ENCODE measurements at places on chromosomes 2 and 18.

DNA sequence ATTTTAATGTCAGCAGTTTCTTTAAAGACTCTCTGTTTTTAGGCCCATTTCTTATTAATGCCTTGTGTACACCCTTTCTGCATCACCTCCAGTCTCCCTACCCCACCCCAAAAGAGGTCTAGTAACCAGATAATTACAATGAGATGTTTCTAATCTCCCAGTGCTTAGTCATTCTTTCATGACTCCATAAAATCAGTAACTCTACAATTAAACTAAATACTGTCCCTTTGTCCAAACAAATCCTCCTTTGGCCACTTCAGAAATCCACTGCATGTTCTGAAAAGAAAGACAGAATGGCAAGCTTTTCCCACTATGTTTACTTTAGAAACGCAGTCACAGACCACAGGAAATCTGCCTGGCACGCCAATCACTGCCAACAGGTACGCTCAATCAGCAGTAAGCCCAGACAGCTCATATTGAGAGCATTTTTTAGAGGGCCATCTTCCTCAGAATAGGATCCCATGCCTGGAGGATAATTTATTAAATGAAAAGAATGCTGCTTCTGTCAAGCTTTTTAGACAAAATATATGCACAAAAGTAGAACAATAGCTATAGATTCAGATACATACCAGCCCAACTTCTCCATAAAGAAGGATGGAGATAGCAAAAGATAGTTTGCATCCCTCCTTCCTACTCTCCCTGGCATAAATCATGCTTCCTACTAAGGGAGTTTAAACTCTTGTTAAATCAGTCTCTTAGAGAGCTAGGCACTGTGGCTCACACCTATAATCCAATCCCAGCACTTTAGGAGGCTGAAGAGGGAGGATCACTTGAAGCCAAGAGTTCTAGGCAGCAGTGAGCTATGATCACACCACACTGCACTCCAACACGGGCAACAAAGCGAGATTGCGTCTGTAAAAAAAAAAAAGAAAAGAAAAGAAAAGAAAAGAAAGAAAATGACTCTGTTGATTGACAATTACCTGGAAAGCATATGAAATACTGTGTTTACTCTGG, 14.6 kb downstream of the CLASP1 start:
- no peak for DNase-seq

DNA sequence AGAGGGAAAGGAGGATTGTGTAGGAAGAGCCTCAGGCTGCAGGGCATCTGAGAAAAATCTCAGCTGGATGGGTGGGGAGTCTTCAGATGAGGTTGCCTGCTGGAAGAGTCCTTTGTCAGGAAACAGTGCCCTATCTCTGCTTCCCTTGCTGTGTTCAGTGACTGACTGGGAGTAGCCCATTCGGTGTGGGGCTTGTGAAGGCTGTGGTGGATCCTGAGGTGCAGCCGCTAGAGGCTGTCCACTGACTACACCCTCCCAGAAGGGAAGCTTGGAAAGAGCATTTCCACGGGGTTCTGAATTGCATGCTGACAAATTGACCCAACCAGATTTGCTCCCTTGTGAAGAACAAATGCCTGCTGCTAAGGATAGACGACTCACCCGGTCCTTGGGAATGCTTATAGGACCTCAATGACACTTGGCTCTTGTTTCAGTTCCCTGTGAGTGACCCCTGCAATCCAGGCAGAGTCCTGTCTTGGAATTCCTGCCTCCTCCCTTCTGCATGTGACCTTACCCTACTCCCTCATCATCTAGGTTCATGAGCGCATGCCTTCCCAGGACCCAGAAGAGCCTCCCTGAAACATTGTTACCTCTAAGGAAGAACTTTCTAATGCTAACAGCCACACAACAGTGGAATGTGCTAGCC, 109.7 kb upstream of the FAM136A start:
- no peak for DNase-seq

DNA sequence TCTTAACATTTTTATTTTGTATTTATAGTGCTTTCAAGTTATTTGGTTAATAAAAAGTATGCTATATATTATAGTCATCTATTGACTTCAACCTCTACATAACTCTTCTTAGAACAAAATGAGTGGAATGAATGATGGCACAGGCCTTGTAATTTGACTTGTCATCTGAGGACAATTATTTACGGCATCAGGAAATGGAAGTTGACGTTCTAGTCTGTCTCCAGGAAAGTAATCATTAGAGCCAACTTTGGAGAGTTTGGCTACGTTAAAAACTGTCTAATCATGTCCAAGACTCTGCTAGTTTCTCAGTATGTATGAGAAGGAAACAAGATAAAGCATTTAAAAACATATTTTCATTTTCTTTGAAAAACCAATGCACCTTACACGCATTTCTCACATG, 353.6 kb downstream of the ARHGAP15 start:
- no peak for DNase-seq

DNA sequence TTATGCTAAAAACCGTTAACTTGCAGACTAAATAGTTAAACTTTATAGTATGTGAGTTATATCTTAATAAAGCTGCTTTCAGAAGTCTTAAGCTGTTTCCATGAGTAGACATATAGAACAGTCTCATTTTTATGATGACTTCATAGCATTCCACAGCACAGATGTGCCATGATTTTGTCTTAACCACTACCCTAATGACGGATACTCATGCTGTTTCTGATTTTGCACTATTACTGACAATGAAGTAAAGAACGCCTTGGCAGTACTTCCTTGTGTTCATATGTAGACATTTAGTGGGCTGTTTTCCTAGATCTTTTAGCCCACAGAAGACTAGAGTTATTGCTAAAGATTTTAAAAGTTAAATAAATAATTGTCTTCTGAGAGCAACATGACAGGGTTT, 175.6 kb upstream of the RAB6C start:
- DNase-seq, result no peak

- DNase-seq, result no peak
Measured at GRCh38 chr2:33712674-33713073, 113.6 kb upstream of the FAM98A start.

GRCh38 chr2:172345956-172346555, 81.3 kb upstream of the ITGA6 start:
- DNase-seq, result no peak

DNA sequence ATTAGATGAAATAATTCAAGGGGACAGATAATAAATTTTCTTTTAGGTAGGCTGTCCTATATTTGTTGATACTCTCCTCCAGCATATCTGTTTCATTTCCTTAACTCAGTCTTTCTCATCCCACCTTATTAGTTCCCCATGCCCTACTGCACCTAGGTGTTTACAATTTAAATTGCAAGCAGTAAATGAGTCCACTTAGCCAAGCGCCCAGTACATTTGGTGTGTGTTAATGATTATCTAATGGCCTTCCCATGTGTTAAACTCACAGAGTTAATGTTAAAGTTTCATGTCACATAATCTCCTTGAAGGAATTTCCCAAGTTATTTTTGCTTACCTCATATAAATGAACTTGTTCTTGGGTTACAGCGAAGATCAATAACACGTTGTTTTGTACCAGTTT, 31.2 kb downstream of the ITGB6 start:
- no peak for DNase-seq

GRCh38 chr18:60162388-60162787, 210.2 kb downstream of the MC4R start:
- DNase-seq, result no peak

DNA sequence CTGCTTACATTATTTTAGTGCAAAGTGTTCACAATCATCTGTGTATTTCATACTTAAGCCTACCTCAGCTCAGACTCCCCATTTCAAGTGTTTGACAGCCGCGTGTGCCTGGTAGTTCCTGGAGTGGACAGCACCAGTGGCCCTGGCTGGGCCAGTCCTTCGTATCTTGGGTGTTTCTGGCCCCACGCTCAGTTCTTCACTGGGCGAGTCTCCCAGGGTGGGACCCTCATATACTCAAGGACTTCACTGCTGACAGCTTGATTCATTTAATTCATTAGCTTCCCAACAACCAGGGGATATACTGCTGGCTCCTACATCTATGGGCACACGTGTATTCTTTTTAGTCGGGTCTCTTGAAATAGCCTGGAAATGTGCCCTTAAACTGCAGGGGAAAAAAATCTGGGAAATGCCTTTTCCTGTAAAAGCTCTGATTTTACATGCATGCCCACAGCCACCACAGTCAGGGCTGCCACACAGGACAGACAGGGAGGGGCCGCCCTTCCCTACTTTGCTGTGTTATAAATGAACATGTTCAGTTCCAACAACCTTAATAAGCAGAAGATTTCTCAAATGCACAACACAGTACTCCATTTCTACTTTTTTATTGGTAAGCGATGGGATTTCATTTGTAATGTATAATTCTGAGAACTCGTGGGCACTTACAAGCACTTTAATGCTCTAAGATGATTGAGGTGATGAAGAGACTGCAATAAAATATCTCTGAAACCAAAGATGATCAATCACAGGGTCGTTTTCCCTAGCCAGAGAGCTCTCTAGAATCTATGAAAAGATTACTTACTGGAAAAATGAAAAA, 205.5 kb upstream of the REV1 start:
- DNase-seq, result no peak

GRCh38 chr2:182903566-182903965, 37.1 kb upstream of the FRZB start:
- DNase-seq, result no peak

DNA sequence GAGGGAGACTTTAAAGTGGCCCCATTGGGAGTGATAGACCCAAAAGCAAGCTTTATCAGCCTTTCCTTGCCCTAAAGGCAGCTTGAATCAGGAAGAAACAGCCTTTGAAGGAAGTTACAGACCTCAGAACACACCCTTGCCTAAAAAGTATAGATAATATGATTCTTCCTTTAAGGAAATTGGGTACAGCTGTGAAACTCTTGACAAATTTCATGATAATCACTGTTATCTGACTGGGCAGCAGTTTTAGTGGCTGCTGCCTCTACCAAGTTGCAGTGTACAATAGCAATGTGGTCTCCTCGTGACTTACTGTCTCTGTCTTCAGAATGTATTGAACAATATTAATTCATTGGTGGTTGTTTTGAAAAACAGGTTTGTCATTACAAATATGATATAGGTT, 16.7 kb downstream of the HOXD1 start:
- DNase-seq, result no peak

DNA sequence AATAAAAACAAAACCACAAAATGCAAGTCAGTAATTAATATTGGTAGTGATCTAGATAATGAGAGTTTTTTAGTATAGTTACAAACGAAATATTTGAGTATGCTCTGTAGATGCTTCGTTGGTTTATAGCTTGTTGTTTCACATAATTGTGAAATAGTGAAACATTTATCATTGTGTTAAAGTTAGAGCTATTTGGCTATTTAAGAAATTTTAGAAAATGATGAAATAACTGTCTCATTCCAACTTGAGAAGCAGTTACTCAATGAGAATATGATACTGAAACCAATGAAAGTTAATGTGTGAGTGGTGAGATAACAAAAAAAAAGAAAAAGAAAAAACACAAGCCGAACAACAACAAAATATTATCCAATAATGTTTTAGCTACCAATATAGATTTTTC, 475.6 kb upstream of the ZEB2 start:
- DNase-seq, result peak; percentile 36

DNA sequence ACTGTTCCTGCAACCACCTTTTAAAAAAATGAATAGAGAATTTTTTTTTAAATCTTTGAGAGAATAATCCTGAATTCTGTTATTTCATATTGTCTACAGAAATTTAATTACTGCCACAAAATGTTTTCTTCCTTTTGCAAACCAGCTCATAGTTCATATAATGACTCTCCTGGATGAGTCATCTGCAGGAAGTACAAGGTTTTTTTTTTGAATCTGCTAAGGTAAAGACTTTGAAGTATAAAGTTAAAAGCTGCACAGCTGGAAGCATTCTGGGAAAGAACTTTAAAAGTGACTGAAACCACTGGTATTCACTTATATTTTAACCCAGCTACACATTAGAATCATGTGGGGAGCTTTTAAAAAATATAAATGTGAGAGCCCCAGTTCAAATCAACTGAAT, 25.4 kb downstream of the SESTD1 start:
- DNase-seq, result no peak

DNA sequence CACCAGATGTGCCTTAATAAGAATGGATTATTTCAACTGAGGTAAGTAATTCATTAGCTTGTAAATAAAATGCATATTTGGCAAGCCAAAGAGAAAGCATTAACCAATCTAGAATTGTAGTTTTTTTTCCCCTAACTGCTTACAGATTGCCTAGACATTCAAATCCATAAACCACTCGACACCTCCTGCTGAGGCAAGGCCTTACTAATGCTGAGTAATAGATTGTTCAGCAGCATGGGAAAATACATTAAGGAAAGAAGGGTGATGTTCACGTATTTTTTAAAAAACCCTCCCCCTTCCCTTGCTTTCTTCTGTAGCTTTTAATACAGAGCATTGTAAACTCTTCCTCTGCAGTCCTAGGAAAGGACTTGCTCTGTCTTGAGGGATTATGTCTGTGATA, 17.0 kb upstream of the LINC00305 start:
- no peak for DNase-seq
